ENCODE measurements at places on chromosomes 3 and 15.

DNA sequence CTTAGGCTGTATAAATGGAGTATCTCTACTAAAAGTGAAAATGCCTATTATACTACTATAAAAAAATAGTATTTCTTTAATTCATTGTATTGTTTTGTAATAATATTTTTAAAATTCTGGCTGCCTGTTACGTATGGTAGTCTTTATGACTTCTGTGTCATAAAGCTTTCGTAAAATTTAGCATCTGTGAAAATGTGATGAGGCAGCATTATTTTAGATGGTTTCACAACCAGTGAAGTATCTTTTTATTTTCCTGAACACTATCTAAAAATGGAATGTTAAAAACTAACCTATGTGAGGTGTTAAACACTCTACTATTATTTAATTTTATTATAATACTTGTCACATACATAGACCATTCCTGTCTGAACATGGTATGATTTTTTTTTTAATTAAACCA lies 46.2 kb downstream of the LRCH3 start:
- DNase-seq, result no peak

DNA sequence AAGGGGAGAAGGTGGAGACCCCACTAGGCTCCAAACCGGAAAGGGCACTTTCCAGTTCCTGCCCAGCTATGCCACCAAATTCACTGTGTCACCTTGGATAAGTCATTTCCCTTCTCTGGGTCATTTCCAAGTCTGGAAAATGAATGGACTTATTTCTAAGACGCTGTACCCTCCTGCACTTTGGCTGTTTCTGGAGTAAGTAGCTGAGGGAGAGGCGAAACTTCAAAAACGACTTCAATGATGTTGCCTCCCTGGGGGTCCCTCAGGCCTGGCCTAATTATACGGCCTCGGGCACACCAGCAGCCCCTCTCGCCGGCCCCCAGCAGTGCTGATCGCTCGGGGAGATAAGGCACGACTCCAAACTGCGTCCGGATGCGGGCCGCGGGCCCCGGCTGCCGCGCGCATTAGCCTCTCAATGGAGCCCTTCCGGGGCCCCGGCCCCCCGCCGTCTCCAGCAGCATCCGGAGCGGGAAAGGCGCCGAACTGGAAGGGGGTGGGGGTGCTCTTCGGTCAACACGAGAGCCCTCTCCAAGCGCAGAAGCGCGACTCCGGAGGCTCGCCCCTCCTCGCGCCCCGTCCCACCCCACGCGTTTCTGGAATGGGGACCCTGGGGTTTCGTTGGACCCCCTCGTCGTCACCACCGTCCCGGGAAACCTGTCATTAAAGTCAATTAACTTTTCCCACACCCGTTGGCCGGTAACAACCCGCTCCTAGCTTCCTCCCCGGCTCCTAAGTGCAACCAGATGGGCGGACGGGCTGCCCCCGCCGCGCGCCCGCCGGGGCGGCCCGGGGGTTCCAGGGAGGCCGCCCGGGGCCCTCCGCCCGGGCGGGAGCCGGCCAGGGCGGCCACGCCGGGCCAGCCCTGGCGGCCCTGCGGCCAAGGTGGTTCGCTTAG lies 4.8 kb downstream of the HES1 start:
- DNase-seq, result no peak

GRCh38 chr3:96813820-96814650 lies at the start of gene EPHA6:
Gene EPHA6 (plus strand): TSS chr3:96814594.
- no peak for DNase-seq

GRCh38 chr3:124431331-124431994 lies 298.8 kb upstream of the UMPS start:
- no peak for DNase-seq

DNA sequence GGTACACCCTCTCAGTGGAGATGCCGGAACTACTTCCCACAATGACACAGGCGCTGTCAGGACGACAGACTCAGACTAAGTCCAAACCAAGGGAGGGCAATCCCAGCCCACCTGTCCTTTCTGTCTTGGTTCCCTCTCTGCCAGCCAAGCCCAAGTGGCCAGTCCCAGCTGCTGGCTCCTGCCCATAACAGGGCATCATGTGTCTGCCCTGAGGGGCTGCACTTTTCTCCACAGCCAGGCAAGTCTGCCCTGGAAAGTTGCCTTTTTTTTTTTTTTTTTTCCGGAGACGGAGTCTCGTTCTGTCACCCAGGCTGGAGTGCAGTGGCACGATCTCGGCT lies 20.0 kb upstream of the BCL2A1 start:
- DNase-seq, result no peak

- peak; percentile 8 for DNase-seq
These were observed 1108.3 kb downstream of the ROBO1 start for GRCh38 chr3:78659386-78659987.

- no peak for DNase-seq
These were observed 107.7 kb downstream of the CHCHD4 start for GRCh38 chr3:14016900-14017475.

DNA sequence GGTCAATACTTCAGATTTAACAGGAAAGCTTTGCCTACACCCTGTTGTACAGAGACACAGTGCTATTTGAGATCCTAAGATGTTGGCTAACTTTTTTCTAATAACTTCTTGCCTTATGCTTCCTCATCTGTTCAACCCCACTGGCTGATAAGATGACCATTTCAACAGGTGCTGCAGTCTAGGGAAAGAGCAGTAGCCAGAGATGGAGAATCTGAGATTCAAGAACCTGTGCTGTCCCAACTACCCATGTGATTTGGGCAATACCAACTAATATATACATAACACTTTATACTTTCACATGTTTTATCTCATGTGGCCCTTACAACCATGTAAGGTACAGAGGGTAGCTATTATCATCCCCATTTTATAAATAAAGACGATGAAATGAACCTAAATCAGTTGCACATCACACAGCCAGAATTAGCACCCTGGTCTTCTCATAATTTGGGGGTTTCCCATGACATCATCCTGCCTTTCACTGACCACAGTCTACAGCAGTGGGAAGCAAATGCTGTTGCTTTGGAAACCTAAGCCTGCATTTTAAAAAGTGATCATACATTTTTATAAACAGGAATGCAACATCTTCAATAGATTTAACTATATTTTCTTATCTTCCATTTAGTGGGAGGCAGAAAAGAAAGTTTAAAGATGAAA lies 9.7 kb downstream of the TTC23 start:
- peak; percentile 16 for DNase-seq

DNA sequence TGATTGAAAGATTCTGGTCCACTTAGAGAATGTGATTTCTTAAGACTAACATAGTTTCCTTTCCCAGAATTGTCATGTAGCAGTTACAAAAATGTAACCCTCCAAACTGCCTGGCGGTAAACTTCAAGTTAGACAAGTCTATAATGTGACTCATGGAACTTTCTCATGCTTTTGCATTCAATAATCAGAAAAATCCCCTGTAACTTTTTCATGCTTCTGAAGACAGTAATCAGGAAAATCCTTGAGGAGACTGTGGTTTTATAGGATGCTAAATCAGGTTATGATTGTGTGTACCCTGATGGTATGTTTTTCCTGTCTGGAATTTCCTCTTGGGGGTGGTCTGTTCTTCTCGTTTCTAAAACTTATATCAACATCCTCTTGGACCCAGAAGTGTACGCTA lies 74.0 kb upstream of the RARB start:
- no peak for DNase-seq

DNA sequence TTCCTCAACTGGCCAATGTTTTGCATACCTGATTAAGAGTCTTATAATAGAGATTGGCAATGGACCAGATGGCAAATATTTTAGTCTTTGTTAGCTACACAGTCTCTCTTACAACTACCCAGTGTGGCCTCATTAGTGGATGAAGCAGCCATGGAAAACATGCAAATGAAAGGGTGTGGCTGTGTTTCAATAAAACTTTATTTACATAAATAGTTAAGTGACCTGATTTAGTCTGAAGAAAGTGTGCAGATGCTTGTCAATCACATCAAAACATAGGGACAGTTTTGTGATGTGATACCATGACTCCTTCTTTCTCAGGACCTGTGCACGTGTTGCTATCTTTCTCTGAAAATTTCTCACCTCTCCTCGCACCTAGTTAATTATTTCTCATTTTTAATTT lies 309.8 kb upstream of the GRM7 start:
- no peak for DNase-seq

GRCh38 chr3:107934808-107935207 lies 156.0 kb downstream of the CD47 start:
- DNase-seq, result no peak

DNA sequence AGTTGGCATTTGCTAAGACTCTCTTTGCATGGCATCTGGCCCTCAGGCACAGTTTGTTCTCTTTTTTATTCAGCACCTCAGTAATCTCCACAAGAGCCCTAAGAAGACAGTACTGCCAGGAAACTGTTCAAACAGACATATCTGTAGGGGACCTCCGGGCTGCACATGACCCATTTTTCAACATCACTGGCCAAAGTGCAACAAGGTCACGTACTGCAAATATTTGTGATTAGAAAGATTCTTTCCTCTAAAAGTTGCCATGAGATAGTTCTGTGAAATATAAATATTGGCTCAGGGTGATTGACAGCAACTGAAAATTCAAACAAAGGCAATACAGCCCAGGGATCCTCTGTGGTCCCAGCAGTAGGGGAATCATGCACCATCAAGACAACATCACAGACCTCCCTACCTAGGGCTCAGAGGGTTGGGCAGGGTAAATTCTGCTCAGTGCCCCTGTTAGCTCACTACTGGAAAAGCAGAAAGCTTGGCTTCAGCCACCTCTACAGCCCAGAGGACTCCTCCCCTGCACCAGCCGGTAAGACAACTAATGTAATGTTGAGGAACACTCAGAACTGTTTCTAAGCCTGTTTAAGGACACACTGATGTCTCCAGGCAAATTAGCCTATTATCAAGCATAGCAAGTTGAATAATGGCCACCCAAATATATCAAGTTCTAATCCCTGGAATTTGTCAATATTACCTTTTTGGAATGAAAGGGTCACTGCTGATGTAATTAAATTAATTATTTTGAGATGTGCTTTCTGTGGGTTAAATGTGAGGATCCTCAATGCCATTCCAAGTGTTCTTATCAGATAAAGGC lies 117.4 kb upstream of the LPP start:
- DNase-seq, result no peak

- DNase-seq, result peak; percentile 39
These were observed 84.5 kb upstream of the STT3B start for GRCh38 chr3:31448035-31448881.

- no peak for DNase-seq
These were observed 314.8 kb downstream of the PTPRG start for GRCh38 chr3:61875976-61876671.

GRCh38 chr15:87609474-87609873 lies 647.1 kb downstream of the NTRK3 start:
- no peak for DNase-seq

DNA sequence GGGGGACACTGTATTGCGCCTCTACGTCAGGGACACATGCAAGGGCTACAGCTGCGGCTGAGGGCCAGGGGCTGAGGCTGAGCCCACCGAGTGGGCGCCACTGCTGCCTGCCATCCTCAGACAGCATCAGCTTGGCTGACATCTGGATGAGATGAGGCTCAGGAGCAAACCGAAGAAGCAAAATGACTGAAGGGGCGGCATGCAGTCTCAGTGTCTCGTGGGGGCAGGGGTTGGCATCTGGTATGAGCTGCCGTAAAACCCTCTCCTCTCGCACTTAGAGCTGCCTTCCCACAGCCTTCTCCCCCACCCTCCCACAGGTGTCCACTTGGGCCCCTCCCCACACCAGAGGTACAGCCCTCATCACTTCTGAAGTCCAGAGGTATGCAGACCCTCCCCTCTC lies 24.2 kb upstream of the CMTM7 start:
- no peak for DNase-seq

DNA sequence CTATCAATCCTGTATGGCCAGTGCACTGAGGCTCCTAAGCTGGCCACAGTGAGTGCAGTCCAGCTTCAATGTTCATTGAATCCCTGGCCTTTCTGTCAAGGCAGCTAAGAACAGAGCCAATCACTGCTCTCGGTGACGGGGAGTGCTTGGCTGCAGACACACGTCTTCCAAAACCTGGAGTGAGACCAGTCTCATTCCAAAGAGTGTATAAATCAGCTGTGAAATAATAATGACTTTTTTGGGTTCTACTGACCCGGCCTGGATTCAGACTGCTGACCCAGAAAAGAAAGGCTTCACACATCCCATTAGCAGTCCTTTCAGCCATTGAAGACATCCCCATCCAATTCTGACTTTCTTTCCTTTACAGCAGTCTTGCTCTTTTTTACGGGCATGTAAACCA lies 665.5 kb downstream of the GBE1 start:
- DNase-seq, result no peak

GRCh38 chr3:156246961-156247725 lies 126.8 kb downstream of the KCNAB1 start:
- DNase-seq, result no peak

DNA sequence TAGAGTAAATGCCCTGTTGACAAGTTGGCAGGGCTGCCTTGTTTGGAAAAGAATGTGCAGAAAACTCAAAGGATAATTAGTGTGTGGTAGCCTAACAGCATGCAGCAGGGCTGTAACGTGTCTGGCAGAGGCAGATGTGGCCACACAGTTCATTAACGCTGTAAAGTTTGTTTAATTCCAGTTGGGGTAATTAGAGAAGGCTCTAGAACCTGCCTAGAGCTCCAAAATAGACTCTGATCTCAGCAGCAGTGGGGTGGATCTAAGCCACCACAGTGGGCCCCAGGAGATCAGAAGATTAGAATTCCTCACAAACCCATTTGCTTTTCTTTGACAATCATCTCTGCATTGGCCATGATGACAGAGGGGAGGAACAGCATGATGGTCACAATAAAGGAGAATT lies 65.1 kb upstream of the LEKR1 start:
- no peak for DNase-seq

DNA sequence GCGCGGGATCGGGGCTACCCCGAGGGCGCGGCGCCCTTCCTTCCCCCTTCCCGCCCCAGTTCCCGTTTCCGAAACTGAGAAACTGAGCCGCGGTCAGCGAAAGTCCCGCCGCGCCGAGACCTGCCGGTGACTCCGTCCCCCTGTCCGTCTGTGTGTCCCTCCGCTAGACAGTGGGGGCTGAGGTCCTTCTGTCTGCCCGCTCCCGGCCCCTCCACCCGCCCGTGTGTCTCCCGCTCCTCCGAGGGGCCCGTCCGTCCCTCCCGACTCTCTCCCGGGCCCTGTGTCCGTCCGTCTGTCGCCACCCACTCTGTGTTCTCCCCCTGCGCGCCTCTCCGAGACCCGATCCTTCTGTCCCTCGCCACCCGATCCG lies 426 bp downstream of the PRKCD start:
- DNase-seq, result no peak

DNA sequence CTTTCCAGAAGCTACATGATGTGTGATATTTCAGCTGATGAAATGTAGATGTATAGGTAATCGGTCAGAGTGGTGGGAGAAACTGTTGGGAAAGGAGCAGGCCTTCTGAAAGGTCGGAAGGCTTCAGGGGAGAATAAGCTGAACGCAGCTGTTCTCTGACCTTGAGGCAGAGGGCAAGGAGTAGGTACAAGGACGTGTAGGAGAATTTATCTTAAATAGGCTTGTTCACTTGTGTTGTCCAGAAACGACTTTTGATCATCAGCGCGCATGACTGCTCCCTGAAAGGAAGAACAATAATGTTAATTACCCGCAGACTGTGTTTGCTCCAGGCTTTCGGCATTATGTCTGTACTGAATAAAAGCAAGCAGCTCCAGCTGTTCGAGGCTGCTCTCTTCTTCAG lies 39.6 kb downstream of the GPR160 start:
- DNase-seq, result no peak

GRCh38 chr3:288417-288816 lies 91.9 kb downstream of the CHL1 start:
- DNase-seq, result no peak
